ENCODE measurements at places on chromosomes 2 and 18. TPM values are rescaled to one million over a fixed set of nuclear protein-coding genes. Genes with fewer than 3 reads are reported as not detected.

Gene HRH4
- total RNA-seq, result 0.12 TPM

Gene GALM
- 9.4 TPM for total RNA-seq

GRCh38 chr2:16649353-16650286 lies 16.0 kb downstream of the CYRIA start:
- no peak for DNase-seq

- no peak for DNase-seq
Measured at GRCh38 chr18:45026162-45026561, 345.5 kb downstream of the SETBP1 start.

GRCh38 chr2:240997856-240998705 lies at the start of gene SNED1:
Gene SNED1, plus strand, starts transcription at chr2:240998618. Its CDS starts 220 bp downstream, at chr2:240998838.
- DNase-seq, result peak; percentile 87

- DNase-seq, result no peak
Measured at GRCh38 chr2:190696792-190697398, 48.0 kb downstream of the NAB1 start.

GRCh38 chr2:56309626-56310170 lies 125.9 kb downstream of the CCDC85A start:
- DNase-seq, result no peak

DNA sequence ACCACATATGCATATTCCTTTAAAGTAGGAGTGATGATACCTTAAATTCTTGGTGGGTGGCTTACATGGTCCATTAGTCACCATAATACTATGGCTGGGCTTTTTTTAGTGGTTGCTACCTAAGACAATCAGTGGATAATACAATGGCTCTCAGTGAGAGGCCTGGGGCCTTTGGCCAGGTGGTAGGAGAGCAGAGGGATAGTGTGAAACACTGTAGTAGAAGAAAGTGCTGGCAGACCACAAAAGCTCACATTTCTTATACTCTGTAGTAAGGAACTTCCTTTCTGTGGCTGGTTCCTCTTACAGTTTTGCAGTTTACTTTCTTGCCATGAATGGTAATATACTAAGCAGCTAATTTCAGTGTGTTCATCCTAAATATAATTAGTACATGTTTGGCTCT lies 583.5 kb downstream of the XIRP2 start:
- no peak for DNase-seq

DNA sequence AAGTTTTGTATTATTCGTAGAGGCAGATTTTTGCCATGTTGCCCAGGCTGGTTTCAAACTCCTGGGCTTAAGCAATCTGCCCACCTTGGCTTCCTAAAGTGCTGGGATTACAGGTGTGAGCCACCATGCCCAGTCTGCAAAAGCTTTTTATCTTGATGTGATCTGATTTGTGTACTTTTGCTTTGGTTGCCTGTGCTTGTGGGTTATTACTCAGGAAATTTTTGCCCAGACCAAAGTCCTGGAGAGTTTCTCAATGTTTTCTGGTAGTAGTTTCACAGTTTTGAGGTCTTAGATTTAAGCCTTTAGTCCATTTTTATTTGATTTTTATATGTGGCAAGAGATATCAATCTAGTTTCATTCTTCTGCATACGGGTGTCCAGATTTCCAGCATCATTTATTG lies 42.4 kb downstream of the SYT4 start:
- no peak for DNase-seq

GRCh38 chr2:193900292-193900691 lies 1705.6 kb upstream of the TMEFF2 start:
- DNase-seq, result no peak

GRCh38 chr2:207528980-207529329 lies 807 bp upstream of the CREB1 start:
- peak; percentile 50 for DNase-seq

DNA sequence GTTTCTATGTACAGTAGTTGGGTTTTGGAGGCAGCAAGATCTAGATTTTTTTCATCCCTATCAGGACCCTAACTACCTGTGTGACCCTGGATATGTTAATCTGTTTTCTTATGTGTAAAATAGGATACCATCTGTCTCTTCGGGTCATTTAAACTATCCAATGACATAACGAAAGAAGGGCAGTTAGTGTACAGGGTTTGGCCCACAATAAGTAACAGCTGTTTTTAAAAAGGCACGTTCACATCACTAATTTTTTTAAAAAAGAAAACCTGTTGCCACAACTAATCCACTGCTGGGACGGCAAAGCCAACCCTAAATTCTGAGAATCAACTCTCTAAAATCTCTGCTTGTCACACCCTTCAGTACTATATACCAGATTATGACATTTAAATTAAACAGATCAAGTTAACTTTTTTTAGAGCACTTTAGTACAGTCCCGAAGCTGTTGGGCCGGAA lies 869 bp downstream of the USP40 start:
- no peak for DNase-seq

DNA sequence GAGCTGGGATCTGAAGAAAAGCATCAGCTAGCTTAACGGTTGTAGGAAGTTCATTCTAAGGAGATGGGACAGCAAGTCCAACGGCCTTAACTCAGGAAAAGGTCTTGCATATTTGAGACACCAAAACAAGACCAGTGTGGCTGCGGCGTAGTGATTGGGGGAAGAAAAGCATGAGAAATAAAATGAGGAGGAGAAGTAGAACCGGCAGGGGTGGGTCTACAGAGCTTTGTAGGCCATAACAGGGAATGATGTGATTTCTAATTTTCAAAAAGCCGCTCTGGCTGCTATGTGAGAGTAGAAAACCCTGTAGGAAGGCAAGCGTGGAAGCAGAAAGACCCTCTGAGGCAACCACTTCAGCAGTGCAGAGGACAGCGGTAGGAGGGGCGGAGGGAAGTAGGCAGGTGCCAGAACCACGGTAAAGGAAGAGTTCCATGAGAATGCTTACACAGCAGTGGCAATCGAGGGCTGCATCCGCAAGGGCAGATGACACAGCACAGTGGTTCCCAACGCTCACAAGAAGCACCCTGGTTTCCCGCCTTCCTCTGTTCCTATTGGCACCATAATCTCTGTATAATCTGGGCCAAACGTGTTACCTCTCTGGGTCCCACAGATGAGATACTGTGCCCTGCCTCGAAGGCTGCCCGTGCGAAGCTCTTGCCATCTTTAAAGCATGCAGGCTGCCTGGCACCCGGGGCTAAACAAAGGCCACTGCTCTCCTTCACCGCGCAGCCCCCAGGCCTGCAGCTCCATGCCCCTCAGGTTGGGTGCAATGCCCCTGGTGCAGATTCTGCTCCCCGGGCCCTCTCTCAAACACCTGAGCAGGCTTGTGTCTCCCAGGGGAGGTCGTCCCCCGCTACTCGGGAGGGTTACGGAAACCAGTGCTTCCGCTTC lies 795 bp downstream of the ANKRD39 start:
- DNase-seq, result no peak

DNA sequence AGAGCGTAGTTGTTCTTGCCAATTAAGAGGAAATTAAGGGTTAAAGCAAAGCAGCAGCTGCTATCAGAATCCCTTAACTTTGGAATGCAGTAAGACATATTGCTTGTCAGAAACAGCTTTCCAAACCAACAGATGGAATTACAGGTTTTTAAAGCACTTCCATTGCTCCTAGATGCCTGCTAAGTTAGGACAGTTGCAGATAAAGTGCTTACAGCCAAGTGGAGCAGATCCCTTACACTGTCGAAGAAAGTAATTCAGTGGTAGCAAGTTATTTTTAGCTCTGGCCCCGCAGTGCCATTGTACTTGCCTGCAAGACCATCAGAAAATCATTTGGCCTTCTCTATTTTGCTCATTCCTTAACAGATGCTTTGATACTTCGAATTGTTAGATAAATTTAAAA lies 5.4 kb downstream of the PDK1 start:
- no peak for DNase-seq

DNA sequence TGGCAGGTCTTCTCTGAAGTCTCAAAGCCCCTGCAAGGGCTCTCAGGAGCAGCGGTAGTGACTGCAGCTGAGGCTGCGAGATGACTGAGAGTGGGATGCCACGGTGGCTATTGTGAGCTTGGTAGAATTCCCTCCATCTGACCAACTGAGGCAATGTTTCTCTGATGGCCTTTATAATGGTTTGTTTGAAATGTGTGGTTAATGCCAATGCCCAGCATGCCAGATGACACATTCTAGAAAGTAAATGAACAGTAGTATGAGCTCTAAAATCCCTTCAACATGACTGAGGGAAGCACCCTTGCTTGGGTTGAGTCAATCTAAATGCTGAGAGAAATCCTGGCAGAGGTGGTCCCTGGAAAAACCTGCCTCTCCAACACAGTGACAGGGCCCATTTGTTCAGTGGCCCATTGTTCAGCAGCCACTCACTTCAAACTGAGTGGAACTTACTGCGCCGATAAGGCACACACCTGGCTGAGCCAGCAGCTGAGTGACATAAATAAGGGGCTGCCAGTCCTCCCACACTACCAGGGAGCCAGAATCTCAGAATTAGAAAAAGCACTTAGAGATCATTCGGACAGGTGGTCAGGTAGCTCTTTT lies 31.7 kb downstream of the SULT1C2 start:
- DNase-seq, result no peak

GRCh38 chr18:71022389-71022788 lies 733.5 kb downstream of the SOCS6 start:
- DNase-seq, result no peak

DNA sequence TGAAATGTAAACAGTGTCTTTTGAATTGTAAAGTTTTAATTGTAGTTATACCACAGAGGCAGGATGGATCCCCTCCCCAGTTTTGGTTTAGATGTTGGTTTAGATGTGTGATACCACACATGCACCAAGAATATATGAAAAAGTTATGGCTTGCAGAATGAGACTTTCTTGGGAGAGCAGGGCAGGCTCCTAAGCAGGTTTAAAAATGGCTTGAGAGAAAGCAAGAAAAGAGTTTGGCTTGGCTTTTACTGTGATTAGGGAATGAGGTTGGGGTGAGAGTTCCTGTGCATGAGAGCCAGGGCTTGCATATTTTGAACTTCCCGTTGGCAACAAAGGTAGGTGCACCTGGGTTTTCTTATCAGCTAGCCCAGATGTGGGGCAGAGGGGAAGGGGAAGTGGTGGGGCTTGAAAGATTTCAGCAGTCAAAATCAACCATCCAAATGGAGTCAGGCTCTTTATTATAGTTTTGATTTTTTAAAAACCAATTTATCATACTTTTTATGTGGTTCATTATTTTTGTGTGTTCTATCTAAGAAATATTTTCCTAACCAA lies 246.9 kb downstream of the MTX2 start:
- DNase-seq, result no peak

GRCh38 chr2:55155206-55155605 lies 76.9 kb downstream of the CLHC1 start:
- DNase-seq, result no peak

DNA sequence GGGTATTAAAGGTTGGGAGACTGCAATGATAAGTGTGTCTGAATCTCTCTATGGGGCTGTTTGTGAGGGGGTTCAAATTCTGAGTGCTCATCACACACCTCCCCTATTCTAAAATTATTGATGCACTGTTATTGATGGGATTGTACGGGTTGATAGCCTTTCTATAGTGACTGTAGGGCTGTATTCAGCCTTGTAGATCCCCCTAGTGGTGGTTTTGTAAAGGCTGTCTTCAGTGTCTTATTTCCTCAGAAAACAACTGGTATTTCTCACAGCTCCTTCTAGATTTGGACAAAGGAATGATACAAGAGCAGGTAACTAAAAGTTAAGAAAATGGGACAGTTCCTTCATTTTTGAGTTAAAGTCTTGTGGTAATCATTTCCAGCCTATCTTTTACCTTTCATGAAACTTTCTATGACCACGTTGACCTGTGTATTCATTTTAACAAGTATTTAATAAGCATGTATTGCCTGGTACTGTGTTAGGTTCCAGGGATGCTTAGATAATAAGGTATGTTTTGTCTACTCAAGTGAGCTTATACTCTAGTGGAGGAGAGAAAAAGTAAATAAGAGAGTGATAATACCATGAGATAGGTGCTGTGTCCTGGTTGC lies 21.2 kb downstream of the SMAD4 start:
- no peak for DNase-seq

Gene SH3BP4
- 13.5 TPM for total RNA-seq

Gene CDKL4
- not detected for total RNA-seq

DNA sequence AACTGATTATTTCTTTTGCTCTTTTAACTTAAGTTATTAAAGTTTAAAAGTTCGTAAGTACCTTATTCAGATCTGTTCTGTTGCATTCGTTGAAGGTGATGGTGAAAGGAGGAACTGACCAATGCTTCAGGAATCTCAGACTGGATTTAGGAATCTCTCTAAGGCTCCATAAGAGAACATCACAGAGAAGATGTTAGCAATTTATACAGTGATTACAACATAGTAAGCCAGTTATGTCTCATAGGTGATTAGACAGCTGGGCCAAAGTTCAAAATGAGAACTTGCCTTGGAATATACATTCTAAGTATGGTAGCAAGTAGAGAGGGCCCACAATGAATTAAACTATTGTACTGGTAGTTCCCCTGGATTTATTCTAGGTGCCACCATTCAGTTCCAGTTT lies 3.2 kb downstream of the MARS2 start:
- no peak for DNase-seq

GRCh38 chr2:42566837-42567321 lies 1.6 kb upstream of the MTA3 start:
- no peak for DNase-seq

Gene XDH
- total RNA-seq, result not detected

DNA sequence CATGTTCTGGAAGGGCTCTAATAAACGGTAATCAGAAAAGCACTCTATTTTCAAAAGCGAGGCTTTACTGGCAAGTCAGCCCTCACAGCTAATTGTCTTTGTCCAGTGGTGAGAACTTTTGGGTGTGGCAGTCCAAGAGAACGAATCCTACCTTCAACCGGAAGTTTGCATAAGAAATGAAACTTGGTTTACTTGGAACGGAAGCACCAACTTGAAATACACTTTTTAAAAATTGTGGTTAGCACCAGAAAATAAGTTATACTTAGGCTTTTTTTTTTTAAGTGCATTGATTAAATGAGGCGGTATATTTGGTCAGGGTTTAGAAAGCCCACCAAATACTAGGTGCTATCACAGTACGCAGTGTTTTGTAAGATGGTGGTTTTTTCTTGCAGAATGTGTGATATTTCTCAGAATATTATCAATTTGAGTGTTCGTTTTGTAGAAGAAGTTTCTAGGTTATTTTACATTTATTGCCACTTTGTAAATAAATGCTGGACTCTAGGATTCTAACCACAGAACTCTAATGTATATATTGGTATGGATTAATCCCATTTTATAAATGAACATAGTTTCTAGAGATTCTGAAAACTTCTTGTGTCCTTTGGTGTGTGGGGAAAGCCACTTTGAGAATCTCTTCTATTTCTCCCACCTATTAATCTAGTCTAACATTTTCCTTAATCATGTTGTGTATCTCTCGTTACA lies 1.2 kb downstream of the MYL12A start:
- no peak for DNase-seq

DNA sequence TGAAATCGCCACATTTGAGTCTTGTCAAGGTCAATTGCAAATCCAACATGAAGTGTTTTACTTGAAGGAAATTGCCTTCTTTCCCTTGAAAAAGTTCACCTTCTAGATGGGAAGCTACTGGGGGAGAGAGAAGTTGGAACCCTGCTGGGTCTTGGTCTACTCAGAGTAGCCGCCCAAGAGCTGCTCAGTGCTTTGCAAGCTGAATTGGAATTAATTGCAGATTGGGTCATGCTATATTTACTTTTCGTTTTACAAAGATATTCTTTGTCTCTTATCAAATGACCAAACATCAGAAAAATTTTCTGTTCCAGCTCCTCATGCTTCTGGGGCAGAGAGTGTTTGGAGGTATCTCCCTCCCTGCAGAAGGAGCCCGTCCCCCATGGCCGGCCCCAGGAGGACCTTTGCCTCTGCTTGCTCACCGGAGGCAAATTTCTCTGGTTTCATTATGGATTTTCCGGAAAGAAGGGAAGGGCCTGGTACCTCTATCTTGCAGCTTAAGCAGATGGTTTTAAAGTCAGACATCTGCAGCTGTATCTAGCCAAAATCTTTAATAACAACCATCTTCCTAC lies 289.7 kb downstream of the MYT1L start:
- no peak for DNase-seq

Data from uterus (tissue), 4 donors.